ENCODE measurements at places on chromosomes 7 and 10. TPM values are rescaled to one million over a fixed set of nuclear protein-coding genes. Genes with fewer than 3 reads are reported as not detected.

DNA sequence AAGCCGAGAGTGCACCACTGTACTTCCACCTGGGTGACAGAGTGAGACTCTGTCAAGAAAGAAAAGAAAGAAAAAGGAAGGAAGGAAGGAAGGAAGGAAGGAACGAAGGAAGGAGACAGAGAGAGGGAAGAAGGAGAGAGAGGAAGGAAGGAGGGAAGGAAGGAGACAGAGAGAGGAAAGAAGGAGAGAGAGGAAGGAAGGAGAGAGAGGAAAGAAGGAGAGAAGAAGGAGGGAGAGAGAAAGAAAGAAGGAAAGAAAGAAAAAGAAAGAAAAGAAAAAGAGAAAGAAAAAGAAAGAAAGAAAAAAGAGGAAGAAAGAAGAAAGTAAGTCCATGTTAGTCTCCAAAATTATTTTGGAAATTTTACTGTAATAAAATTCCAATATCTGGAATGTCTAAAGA lies 33.4 kb upstream of the RSBN1L start:
- no peak for DNase-seq

GRCh38 chr10:133056001-133056400 lies 31.7 kb upstream of the ADGRA1 start:
- DNase-seq, result no peak

DNA sequence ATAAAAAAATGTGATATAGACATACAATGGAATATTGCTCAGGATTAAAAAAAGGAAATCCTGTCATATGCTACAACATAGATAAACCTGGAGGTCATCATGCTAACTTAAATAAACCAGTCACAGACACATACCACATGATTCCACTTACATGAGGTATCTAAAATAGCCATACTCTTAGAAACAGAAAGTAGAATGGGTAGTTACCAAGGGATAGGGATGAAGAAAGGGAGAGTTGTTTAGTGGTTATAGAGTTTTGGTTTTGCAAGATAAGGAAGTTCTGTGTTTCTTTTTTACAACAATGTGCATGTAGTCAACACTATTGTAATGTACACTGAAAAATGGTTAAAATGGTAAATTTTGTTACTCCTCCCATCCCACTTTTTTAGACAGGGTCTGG lies 30.5 kb downstream of the BICC1 start:
- DNase-seq, result no peak

- DNase-seq, result no peak
Observed at GRCh38 chr7:2856388-2857169, 12.5 kb upstream of the GNA12 start.

The CYP3A4 gene
- not detected for total RNA-seq

Data from naive thymus-derived CD8-positive, alpha-beta T cell (primary cell).